ENCODE measurements at places on chromosomes 13 and 19.
A peak's percentile ranks its signal among the peaks of the same experiment; 100 is the strongest.

- ATAC-seq, result peak; percentile 16
Observed at GRCh38 chr19:50415661-50416033, 3.1 kb upstream of the SPIB start.

GRCh38 chr13:39110518-39111097 lies 72.4 kb downstream of the NHLRC3 start:
- ATAC-seq, result no peak

DNA sequence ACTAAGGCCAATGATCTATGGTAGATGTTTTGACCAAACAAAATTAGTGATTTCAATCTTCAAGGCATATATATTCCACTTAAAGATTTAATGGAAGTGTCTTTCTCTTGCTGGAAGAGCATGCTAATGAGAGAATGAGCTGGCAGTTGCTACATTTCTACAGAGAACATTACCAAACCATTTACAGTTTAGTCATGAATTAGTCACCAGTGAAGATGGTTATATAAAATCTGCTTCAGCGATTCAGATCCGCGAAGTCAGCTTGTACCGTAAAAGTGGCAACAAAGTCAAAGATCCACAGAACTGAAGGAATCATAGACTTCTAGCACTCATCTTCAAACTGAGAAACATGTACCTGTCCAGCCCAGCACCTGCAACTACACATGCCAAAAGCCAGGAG lies 156.3 kb downstream of the SLITRK5 start:
- ATAC-seq, result no peak

- ATAC-seq, result no peak
Observed at GRCh38 chr19:3378352-3379150, 12.2 kb downstream of the NFIC start.

GRCh38 chr13:111482126-111482525 lies 161.7 kb downstream of the TEX29 start:
- ATAC-seq, result no peak

DNA sequence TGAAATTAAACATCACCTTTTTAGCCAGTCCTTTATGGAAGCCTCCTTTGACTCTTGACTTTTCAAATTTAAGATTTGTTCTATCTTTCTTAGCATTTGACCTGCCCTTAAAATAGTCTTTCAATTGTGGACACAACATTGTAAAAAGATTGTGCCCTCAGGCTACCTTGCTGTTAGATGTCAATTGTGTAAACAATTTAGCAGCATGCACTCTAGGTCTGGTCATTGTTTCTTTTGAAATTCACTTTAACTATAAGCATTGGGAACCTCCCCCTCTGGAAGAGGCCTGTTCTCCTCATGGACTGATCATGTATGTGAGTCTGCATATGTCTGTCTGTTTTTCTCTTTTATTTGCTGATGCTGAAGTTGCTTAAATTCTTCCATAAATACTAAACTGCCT lies 31.5 kb upstream of the PABPC3 start:
- ATAC-seq, result no peak

- ATAC-seq, result no peak
Observed at GRCh38 chr19:39014037-39014436, 18.3 kb downstream of the FBXO27 start.

DNA sequence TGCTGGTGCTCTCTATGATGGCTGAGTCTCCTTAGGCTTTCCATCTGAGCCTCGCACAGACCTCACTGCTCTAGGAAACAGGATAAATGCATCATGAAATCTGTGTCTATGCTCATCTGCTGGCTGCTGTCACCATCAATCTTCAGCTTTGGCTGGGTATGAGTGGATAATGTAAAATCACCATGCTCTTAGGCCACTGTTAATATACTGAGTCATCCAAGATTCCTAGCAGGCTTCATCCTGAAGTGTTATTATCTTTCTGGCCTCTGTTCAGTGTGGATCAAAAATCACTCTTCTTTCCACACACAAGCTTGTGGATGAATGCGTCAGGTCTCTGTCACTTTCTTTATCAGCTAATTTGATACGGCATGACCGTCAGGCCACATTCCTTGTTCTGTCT lies 317.4 kb downstream of the NALCN start:
- ATAC-seq, result no peak

DNA sequence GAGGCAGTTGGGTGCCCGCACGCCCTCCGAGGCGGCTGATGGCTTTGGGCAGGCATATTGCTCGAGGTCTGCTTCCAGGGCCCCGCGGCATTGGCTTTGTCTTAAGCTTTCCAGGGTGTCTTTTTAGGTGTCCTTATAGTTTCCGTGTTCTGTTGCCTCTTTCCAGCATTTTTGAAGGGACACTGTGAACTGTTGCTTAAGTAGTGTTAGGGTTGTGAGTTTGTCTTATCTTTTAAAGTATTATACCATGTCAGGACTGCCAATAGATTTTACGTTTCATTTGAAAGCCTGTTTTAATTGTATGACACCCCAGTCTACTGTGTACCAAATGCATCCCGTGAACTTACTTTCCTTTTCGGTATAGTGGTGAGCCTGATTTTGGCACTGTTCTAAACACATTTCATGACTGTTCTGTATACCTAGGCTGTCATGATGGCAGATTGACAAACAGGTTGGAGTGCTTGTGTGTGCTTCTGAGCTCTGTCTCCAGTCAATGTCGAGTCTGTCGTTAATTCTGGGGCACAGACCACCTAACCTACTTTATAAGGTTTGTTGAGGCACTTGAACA lies 656 bp downstream of the PCCA start:
- no peak for ATAC-seq

- ATAC-seq, result no peak
Observed at GRCh38 chr13:99265821-99266426, 7.7 kb upstream of the GPR18 start.

- ATAC-seq, result no peak
Observed at GRCh38 chr13:111968336-111969010, 98.5 kb upstream of the SOX1 start.

DNA sequence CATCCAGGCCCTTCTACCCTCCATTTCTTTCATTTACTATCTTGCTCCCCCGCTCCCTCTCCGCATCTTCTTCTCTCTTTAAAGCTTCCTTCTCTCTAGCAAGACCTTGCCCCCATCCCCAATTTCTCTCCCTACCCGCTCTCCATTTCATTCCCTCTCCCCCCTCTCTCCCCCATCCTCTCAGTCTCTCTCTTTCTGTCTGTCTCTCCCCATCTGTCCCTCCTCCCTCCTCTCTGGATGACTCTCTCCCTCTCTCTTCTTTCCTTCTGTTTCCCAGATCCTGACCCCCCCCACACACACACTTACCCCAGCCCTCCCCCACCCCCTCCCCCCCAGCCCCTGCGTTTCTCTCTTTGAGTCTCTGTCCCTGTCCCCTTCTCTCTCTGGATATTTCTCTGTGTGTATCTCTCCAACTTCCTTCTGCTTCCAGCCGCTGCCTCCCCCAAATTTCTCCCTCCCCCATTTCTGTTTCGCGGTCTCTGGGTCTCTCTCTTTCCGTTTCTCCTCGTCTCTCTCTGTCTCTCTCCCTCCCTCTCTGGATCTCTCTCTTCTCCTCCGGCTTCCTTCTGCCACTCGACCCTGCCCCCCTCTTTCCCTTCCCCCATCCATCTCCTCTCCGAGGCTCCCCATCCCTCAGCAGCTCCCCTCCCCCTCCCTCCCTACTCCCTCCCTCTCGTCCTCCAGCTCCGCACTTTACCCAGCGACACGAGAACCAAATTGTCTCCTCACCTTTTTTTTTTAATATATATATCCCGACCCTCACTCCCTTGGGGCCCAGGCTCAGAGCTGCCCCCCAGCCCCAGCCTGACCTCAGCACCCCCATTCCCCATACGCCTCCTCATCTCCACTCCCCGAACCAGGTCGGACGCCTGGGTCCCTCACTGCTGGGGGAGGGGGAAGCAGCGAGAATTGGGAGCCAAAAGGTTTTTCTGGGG lies 3.6 kb upstream of the CACNG8 start:
- no peak for ATAC-seq

DNA sequence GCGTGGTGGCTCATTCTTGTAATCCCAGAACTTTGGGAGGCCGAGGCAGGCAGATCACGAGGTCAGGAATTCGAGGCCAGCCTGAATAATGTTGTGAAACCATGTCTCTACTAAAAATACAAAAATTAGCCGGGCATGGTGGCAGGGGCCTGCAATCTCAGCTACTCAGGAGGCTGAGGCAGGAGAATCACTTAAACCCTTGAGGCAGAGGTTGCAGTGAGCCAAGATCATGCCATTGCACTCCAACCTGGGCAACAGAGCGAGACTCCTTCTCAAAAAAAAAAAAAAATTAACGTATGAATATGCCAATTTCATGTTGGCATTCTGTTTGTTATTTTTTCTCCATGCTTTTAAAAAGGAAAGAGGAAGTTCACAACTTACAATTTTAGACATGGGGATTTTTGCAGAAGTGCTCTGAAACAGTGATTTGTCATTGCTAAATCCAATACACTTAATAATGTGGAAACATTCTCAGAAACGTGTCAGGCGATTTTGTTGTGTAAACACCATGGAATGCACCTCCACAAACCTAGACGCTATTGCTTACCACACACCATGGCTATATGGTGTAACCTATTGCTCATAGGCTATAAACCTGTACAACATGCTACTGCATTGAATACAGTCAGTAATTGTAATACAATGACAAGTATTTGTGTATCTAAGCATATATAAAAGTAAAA lies 115.9 kb upstream of the PCDH20 start:
- ATAC-seq, result no peak

DNA sequence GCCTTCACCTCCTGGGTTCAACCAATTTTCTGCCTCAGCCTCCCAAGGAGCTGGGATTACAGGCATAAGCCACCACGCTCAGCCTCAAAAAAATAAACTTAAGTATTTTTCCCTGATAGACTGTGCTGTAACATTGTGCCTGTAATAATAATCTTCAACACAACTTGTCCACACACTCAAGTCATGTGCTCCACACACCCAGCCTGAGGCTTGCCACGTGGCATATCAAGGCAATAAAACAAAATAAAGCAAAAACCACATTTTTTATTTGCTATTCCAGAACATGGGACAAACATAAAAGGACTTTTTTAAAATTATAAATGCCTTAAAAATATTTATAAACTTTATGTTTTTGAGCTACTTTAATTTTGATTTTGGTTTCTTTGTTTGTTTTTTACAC lies 115.8 kb downstream of the NALCN start:
- no peak for ATAC-seq

DNA sequence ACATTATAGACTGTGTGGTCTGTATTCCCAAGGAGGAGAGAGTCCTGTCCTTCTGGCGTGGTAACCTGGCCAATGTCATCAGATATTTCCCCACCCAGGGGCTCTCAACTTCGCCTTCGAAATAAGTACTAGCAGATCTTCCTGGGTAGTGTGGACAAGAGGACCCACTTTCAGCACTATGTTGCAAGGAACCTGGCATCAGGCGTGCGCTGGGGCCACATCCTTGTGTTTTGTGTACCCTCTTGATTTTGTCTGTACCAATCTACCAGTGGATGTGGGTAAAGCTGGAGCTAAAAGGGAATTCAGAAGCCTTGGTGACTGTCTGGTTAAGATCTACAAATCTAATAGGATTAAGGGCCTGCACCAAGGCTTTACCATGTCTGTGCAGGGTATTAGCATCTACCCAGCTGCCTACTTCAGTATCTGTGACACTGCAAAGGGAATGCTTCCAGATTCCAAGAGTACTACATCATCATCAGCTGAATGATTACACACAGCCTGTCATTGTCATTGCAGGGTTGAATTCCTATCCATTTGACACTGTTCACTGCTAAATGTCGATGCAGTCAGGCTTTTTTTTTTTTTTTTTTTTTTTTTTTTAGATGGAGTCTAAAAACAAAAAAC lies 148.0 kb downstream of the PRR20E start:
- no peak for ATAC-seq

- ATAC-seq, result no peak
Observed at GRCh38 chr19:3178973-3179738, 587 bp downstream of the S1PR4 start.

DNA sequence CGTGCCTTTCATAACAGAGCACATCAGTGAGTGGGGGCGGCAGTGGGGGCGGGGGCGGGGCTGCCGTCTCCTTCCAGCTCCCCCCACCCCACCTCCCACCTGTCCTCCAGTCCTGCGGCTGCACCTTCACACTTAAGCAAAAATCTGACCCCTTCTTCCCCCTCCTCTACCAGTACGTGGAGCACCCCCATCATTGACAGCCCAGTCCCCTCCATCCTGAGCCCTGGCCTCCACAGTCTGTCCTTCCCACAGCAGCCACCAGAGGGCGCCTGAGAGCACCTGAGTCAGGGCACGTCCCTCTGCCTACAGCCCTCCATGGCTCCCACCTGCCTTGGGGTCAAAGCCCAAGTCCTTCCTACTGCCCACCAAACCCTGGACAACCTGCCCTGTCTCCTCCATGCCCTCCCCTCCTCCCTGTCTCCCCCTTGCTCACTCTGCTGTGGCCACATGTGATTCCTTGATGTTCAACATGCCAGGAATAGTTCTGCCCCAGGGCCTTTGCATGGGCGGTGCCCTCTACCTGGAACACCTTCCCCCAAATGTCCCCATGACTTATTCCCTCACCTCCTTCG lies 4.0 kb downstream of the EBI3 start:
- no peak for ATAC-seq

- peak; percentile 55 for ATAC-seq
Observed at GRCh38 chr13:80504453-80504852, 163.5 kb upstream of the SPRY2 start.

DNA sequence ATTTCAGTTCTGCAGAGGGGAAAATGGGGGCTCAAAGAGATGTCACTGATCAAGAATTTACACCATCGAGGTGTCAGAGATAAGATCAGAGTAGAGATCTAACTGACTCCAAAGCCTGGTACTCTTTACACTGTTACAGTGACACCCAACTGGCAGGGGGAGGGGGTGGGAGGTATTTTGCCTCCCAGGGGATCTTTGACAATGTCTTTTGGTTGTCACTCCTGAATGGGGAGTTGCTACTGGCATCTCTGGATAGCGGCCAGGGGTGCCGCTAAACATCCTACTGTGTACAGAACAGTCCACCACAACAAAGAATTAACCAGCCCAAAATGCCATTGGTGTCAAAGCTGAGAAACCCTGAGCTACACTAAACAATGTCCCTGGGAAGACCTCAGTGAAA lies 3.1 kb downstream of the FPR3 start:
- no peak for ATAC-seq

GRCh38 chr19:15841875-15842569 lies 26.6 kb upstream of the OR10H1 start:
- no peak for ATAC-seq

All from gastroesophageal sphincter (tissue), 4 donors.